ENCODE measurements at places on chromosomes 4 and X.

GRCh38 chr4:119664168-119664907 lies 35.7 kb upstream of the PDE5A start:
- DNase-seq: no peak

GRCh38 chr4:137253949-137254348 lies 278.3 kb downstream of the PCDH18 start:
- DNase-seq: no peak

- DNase-seq: no peak
Measured at GRCh38 chr4:1445716-1446445, 39.6 kb upstream of the NKX1-1 start.

GRCh38 chr4:73345399-73345975 lies 58.6 kb upstream of the ALB start:
- DNase-seq: no peak

- no peak for DNase-seq
Measured at GRCh38 chr4:9937078-9937477, 84.2 kb downstream of the SLC2A9 start.

- DNase-seq: no peak
Measured at GRCh38 chr4:56531149-56531770, 25.7 kb downstream of the ARL9 start.

- peak; percentile 22 for DNase-seq
Measured at GRCh38 chr4:108830509-108831244, 67.8 kb upstream of the ETNPPL start.

DNA sequence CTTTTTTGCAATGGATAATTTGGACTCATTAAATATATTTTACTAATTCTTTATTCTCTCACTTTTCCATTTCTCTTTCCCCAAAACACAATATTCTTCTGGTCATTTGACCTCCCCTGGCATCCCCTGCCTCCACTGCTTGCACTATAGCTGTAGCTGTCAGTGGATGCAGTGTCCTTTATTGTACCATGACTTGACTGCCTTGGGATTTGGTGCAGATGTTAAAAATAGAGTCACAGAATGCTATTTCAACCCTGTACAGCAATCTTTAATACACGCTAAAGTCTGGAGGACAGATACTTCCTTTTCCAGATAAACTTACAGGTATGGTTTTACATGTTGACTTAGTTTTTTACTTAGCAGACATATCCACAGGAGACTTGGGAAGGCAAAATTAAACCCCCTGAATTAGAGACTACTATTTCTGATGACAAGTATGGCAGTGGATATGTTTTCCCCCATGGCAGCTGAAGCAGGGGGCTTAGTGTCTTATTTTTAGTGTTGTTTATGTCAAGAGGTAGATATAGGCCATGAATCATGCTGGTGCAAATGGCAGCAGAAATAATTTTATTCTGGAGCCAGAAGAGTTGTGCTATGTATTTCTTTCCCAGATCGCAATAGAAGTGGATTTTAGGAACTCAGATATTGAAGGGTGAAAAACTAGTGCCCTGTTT lies 461.4 kb downstream of the NAF1 start:
- no peak for DNase-seq

- DNase-seq: peak; percentile 32
Measured at GRCh38 chrX:25968920-25969319, 169.2 kb upstream of the MAGEB18 start.

DNA sequence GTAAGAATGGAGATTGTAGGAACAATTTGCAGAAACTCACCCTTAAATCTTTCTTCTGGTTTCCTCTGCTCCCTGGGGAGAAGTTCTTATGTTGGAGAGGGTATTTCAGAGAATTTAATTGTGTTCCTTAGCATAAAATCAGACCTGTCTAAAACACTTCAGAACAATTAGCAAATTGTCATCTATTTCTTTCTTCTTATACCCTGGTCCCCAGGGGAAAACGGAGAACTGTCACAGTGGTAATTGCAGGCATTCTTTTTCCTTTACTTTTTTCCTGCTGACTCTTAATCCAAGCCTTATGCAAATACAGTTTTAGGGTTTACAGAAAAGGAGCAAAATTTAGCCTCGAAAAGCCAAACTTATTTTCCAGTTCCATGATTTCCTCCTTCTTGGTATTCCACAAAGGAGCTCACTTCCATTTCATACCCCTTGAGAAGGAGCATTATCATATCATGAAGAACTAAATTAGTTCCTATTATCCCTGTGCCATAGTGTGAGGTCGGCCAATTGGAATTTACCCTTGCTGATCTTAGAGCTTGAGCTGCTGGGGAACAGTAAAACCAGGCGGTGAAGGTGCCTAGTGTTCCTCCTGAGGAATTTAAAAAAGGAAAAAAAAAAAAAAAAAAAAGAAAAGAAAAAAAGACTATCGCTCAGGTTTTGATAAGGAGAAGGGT lies 173.8 kb downstream of the IL15 start:
- DNase-seq: no peak

- peak; percentile 76 for DNase-seq
Measured at GRCh38 chrX:130086447-130087206, 23.7 kb downstream of the ELF4 start.

GRCh38 chrX:43019021-43019420 lies 241.1 kb upstream of the PPP1R2C start:
- no peak for DNase-seq

DNA sequence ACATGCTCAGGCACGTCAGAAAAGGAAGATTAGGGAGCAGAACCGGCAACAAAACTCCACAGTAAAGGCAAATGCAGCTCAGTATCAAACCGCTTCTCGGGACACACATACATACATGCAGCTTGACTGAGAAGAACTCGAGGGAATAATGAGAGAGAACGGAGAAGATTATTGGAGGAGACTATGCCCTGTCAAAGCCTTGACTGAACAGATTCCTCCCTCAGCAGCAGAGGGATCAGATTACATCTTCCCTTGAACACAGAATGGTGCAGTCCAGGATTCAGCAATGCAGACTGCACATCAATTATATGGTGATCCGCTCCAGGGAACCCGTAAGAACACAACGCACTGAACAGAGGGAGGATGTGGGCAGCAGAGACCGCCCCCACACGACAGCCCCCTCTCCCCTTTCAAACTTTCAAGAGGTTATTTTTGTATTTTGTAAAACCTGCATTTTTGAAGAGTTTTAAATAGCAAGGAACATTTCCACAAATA lies 183.2 kb downstream of the FBXW7 start:
- DNase-seq: no peak

DNA sequence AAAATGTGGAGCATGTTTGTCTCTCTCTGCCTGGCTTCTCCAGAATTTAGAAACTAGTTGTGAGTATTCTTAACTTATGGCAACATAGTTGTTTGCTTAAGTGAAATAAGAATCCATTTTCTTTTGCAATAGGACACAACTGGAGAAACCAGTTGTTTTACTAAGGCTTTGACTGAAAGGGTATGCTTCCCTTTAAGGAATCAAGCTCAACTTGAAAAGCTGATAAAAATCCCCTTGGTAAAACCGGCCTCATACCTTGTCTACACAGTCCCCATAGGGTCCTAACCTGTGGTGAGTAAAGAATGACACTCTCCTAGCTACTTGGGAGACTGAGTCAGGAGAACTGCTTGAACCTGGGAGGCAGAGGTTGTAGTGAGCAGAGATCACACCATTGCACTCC lies 139.8 kb downstream of the NR3C2 start:
- DNase-seq: no peak

GRCh38 chr4:141457653-141458052 lies 178.7 kb upstream of the IL15 start:
- no peak for DNase-seq

- no peak for DNase-seq
Measured at GRCh38 chrX:10199212-10199611, 42.4 kb downstream of the CLCN4 start.

- no peak for DNase-seq
Measured at GRCh38 chrX:133999031-133999705, 13.8 kb upstream of the GPC3 start.

DNA sequence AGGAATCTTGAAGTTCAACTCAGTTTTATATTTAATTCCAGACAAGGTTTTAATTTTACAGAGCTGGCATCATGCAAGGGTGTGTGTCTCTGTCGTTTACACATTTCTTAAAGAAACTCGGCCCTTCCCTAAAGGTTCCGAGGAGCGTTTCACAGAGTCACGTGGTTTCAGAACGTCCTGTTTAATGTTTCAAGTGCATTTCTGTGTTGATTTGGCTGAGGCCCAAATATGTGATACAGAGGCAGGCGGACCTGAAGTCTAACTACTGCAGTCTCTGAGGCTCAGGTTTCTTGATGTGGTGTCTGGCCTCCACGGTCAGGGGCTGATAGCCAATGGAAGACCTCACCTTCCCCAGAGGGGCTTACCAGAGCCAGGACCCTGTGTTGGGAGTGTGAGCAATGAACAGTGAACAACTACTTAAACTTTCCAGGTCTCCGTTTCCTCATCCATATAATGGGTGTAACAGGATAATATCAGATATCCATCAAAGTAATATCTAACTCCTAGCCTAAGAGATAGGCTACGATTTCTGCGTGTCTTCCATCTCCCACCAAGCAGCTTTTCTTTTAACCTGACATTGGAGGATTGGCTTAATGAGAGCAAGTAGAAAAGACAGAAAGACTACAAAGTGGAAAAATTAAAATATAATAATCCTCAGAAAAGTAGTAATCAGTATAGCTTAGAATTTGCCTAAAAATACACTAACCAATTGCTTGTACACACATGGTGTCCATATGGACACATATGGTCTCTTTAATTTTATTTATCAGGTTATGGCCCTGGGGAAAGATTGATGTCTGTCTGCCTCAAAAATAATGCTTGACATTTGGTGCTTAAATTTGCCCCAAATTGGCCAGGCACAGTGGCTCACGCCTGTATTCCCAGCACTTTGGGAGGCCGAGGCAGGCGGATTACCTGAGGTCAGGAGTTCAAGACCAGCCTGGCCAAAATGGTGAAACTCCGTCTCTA lies 50.0 kb upstream of the TRIM2 start:
- DNase-seq: no peak

GRCh38 chrX:14932136-14932535 lies 58.9 kb downstream of the MOSPD2 start:
- DNase-seq: no peak

DNA sequence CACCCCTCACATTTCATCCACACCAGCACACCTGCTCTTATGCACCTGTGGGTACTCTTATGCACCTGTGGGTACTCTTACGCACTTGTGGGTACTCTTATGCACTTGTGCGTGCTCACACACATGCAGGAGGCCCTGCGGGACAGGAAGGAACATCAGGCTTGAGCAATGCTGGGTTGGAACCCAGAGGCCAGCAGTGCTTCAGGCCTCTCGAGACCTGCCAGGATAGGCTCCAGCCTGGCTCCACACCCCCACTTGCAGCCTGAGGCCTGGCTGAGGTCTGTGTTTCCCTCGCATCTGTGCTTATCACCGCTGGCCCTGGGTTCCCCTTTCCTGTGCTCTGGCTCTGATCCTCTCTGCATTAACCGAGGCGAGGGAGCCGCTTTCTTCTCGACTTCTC lies 34.7 kb downstream of the SORCS2 start:
- DNase-seq: no peak

DNA sequence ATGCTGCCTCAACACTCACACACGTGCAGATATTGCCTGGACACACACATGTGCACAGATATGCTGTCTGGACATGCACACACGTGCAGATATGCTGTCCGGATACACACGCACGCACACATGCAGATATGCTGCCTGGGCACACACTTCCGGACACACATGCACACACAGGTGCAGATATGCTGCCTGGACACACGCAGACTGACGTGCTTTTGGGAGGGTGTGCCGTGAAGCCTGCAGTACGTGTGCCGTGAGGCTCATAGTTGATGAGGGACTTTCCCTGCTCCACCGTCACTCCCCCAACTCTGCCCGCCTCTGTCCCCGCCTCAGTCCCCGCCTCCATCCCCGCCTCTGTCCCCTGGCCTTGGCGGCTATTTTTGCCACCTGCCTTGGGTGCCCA lies 14.7 kb downstream of the FGFRL1 start:
- peak; percentile 75 for DNase-seq

DNA sequence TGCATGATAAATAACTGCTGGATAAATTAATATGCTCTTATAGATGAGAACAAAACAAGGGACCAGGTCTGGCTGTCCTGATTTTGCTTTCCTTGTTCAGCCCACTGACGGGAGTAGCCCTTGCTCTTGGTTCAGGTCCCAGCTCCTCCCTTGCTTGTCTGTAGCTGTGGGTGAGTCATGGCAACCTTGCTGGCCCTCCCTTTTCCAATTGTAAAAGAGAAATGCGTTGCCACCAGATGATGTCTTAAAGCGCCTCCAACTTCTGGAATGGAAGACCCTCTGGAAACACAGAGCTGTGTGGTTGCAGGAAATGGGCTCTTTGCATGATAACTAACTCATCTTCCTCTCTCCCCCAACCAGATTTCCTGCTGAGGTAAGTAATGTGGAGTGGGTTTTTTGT lies 171.4 kb downstream of the AASDH start:
- no peak for DNase-seq

- DNase-seq: peak; percentile 75
Measured at GRCh38 chr4:38132107-38132673, 172.0 kb downstream of the PTTG2 start.

GRCh38 chr4:2281575-2282343 lies 19.9 kb upstream of the MXD4 start:
- peak; percentile 72 for DNase-seq

DNA sequence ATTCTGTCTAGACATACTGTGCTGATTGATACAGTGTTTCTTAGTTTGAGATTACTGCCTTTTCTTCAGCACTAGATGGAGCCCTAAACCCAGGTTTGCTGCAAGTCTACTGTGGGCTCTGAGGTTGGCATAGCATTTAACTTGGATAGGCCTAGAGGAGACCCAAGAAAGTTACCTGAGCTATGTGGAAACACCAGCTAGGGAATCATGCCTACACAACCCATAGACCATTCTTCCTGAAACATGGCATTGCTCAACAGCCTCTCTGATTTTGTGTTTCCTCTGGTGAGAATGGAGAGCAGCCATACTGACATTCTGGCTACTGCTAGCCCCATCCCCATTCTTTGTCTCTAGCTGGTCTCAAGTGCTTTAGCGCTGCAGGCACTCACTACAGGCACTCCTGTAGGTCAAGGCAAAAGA lies 287.7 kb upstream of the PCDH18 start:
- DNase-seq: no peak

DNA sequence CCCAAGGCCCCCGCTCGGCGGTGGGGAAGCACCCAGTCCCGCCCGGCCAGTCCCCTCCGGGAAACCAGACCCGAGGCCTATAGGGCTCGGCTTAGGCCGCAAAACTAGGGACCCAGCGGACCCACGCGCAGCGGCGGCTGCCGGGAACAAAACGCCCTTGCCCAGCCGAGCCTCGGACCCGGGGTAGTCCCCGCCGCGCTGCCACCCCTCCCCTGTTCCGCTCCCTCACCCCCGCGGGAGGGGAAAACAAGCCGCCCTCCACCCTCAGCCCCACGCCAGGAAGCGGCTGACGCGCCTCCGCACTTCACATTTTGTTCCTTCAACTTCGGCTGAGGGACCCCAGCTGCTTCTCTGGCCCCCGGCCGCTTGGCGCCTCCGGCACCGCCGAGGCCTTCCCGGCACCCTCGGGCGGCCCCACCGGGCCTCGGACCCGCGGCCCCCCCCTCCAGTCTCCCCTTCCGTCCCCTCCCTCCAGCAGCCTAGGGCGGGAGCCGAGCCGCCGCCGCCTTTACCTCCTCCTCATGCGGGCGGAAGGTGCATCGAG lies 694 bp downstream of the PDS5A start:
- DNase-seq: peak; percentile 75

GRCh38 chr4:27141530-27141929 lies 280.9 kb downstream of the STIM2 start:
- DNase-seq: no peak

GRCh38 chrX:74232859-74233258 lies 71.1 kb upstream of the ZCCHC13 start:
- no peak for DNase-seq

- no peak for DNase-seq
Measured at GRCh38 chr4:38512840-38513239, 151.2 kb upstream of the KLF3 start.

All from activated T-cell treated with anti-CD3 and anti-CD28 coated beads, Interleukin-2, amount 50 U/mL, for 48 hours (primary cell).